Activated naive CD8-positive, alpha-beta T cell treated with anti-CD3 and anti-CD28 coated beads for 36 hours (primary cell): ENCODE measurements at places on chromosomes 1 and 21. TPM values are rescaled to one million over a fixed set of nuclear protein-coding genes. Genes with fewer than 3 reads are reported as not detected.
A peak's percentile ranks its signal among the peaks of the same experiment; 100 is the strongest.

DNA sequence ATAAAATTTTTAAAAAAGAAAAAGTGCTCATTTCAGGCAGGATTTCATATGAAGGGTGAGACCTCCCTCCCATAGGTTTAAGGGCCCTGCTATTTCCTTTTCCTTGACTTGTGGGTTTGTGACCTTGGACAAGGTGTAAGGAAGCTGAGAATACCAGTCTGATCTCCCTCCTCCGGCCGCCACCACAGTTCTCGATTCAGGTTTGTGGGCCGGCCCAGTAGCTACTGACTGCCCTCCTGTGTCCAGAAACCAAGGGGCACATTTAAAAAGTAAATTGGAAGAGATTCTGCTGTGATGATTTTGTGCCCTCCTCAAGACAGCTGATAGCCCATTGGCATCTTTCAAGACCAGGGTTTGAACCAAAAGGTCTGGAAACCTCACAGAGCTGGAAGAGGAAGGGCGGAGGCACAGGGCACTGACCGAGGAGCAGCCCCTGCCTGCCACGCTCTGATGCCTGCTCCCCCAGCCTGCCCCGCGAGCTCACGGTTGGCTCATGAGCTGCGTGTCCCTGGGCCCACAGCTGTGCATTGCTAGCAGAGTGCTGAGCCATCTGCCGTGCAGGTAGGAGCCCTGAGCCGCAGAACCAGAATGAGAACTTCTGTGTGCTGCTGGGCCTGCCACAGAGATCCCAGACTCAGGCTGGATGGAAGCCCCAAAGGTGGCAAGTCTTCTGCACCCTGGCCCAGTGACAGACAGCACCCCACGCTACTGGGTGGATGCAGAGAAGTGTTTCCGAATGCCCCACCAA is 348.7 kb downstream of the NPHP4 start:
- DNase-seq = no peak

- DNase-seq = no peak
Observed at GRCh38 chr1:74431531-74431930, 80.9 kb downstream of the LRRC53 start.

GRCh38 chr21:38092051-38092450 is 164.7 kb upstream of the KCNJ15 start:
- no peak for DNase-seq

GRCh38 chr1:241666419-241666818 is 14.3 kb downstream of the WDR64 start:
- DNase-seq = no peak

DNA sequence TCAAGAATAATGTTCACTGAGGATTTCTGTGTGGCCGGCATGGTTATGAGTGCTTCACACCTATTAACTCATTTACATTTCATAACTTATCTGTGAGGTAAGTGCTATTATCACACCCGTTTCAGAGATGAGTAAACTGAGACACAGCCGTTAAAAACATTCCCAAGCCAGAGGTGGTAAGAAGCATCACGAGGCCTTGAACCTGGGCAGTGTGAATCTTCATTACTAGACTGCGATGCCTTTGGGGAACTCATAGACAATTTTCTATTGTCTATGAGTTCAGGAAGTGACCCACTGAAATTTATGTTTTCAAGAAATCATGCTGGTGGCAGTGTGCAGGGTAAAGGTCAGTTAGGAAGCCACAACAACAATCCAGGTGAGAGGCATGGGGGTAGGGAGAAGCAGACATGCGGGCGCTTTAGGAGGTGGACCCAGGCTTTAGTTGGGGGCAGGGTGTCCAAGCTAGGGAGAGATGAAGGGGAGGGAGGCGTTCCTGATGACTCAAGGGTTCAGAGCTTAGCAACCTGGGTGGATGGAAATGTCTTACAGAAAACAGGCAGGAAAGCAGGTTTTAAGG is 14.5 kb downstream of the GNG12 start:
- DNase-seq = no peak

The MCOLN2 gene
- 20.0 TPM for total RNA-seq

GRCh38 chr1:181086926-181087325 is 1.6 kb upstream of the IER5 start:
- DNase-seq = no peak

The BSND gene
- not detected for total RNA-seq

GRCh38 chr1:248592655-248593054 is 4.8 kb downstream of the OR2T10 start:
- no peak for DNase-seq

The LRRC47 gene
- total RNA-seq = 47.5 TPM

The SERPINC1 gene
- total RNA-seq = not detected

- DNase-seq = no peak
Observed at GRCh38 chr1:155706139-155706538, 17.2 kb downstream of the DAP3 start.

The RHD gene
- not detected for total RNA-seq

- DNase-seq = peak; percentile 62
Observed at GRCh38 chr1:168553680-168554553, 10.1 kb upstream of the XCL2 start.

The BGLAP gene
- total RNA-seq = 2.2 TPM

DNA sequence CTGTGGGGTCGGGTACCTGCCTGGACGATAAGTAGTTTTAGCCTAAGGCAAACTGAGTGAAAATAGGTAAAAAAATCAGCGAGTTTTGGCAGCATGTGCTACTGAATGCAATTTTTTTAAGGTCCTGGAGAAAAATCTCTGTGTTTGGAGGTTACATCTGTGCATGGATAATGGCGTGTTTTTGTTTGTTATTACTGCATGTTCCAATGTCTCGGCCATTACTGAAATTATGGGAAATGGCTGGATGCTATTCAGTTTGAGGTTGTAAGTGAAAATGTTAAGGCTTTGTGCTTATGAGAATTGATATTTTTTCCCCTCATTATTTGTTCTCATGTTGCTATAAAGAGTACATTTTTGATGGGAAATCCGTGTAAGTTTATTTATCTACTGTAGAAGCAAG is 441.7 kb downstream of the PRDM2 start:
- no peak for DNase-seq

The C1orf87 gene
- not detected for total RNA-seq

- no peak for DNase-seq
Observed at GRCh38 chr1:62273953-62274352, 45.3 kb downstream of the KANK4 start.

The FGGY gene
- total RNA-seq = 9.7 TPM
